COLO829 (cell line): ENCODE measurements at places on chromosomes 6 and 20.

GRCh38 chr6:90472716-90473115 lies 114.2 kb downstream of the MAP3K7 start:
- DNase-seq = no peak

- no peak for DNase-seq
Observed at GRCh38 chr6:15359335-15359862, 113.5 kb downstream of the JARID2 start.

GRCh38 chr20:59725476-59726280 lies 121.3 kb downstream of the PHACTR3 start:
- no peak for DNase-seq

GRCh38 chr6:108074057-108074358 lies 533 bp downstream of the OSTM1 start:
- no peak for DNase-seq

DNA sequence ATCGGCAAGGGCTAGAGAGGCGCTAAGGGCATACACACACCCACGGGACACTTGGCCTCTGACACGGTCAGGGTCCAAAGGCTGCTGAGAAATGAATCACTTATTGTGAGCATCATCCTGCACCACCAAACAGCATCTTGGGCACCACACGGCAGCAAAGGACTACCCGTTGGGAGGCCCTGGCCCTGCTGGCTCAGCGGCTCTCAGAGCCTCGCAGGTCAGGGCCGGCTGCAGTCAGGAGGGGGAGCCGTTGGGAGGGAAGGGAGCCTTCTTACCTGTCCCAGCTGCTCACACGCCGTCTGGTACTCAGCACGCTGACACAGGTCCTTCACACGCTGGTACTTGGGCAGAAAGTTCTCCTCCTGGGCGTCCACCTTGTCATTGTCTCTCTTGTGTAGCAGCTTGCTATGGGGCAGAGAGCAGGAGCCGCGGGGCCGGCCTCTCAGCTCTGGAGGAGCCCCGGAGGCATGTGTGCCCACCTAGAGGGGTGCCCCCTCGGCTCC lies 109.0 kb downstream of the SULF2 start:
- no peak for DNase-seq

- peak; percentile 42 for DNase-seq
Observed at GRCh38 chr6:99746261-99746895, 139.7 kb downstream of the PRDM13 start.

DNA sequence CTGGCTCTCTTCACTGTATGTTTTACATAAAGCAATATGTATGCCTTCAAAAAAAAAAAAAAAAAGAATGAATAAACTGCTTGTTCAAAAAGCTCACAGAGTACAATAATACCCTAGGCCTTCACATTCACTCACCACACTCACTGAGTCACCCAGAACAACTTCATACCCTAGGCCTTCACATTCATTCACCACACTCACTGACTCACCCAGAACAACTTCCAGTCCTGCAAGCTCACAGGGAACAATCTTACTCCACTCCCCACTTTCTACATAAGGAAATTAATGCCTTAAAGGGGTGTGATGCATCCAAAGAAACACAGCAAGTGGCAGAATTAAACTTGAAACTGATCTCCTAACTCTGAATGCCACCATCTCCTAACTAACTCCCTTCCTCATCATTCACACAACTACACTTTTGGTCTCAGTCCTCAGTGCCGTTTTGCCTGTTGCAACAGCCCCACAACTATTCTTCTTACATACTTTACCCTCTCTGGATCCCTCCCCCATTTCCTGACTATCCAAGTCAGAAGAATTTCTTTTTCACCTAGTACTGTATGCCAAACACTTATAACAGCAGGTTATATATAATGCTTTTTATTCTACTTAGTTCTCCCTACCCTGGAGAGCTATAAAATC lies 34.2 kb downstream of the NHSL1 start:
- peak; percentile 46 for DNase-seq

- DNase-seq = no peak
Observed at GRCh38 chr20:58233393-58233792, 4.9 kb upstream of the ANKRD60 start.

DNA sequence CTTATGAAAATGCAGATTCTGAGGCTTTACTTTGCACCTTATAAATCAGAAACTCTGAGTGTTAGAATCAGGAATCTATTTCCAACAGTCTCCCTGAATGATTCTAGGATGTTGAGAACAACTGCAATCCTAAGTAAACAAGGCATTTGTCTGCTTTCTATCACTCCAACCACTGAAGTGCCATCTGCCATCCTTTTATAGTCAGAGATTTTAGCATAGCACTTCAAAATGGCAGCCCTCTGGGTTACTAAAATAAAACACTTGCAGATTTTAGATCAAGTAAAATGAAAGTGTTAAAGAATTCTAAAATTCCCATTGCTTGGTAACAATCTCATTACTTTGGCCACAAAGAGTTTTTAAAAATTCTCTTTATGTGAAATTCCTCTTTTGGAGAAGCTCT lies 258.9 kb downstream of the CD109 start:
- DNase-seq = no peak

DNA sequence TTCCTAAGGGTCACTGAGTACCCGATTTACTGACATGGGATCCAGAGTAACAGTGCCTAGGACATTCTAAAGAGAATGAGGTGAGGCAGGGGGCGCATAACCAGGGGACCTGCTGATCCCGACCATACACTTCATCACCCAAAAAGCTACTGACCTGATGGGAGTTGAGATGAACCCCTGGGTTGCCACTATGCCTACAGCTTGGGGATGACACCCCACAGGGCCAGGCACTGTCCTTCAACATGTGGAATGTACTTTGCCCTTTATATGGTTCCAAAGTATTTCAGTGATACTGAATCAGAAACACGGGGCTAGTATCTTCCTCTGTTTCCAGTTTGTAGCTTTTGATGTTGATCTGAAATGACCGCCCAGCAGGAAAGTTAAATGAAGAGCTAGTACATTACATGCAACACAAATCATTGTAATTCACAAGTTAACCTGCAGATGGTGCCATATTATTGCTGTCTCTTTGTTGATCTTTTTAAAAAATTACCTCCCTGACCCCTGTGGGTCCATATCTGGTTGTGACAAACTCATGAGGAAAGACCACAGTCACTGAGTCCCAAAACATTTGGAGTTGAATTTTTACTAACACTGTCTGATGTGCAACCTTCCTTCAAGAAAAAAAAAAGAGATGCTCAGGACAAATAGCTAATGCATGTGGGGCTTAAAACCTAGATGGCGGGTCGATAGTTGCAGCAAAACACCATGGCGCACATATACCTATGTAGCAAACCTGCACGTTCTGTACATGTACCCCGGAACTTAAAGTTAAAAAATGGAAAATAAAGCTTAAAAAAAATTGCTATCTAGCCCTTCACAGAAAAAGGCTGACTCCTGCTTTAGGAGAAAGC lies 42.7 kb upstream of the GCNT2 start:
- peak; percentile 79 for DNase-seq

- no peak for DNase-seq
Observed at GRCh38 chr20:18176318-18176785, 38.7 kb downstream of the KAT14 start.

DNA sequence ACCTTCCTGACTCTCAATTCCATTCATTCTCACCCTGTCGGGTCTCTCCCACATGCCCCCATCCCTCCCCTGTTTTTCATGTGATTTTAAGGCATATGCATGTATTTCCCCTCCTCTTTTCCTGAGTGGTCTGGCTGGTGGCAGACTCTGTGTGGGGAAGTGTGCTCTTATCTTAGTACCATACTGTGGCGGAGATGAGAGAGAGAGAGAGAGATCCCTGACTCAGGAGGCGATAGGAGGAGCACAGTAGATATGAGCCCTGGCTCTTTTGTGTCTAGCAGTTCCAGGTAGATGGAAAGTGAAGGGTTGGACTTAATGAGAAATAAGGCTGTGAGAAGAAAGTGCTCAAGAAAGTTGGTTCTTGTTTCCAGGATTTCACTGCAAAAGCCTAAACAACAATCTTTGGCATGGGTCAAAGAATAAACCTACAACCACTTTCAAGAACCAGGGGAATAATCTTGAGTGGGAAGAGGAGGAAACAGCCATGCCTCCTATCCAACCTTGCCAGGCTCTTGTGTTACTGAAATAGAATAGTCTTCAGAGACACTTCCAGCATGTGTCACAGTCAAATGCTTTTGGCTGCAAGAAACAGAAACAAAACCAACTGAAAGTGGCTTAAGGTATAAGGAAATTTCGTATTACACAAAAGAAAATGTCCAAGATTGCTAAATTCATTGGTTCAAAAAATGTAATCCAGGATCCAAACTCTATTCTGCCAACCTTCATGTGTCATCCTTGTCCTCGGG lies 123.8 kb upstream of the MYLIP start:
- DNase-seq = no peak

GRCh38 chr6:135170238-135170637 lies 10.9 kb upstream of the MYB start:
- DNase-seq = peak; percentile 42

GRCh38 chr6:73666393-73666792 lies 12.6 kb upstream of the SLC17A5 start:
- no peak for DNase-seq

DNA sequence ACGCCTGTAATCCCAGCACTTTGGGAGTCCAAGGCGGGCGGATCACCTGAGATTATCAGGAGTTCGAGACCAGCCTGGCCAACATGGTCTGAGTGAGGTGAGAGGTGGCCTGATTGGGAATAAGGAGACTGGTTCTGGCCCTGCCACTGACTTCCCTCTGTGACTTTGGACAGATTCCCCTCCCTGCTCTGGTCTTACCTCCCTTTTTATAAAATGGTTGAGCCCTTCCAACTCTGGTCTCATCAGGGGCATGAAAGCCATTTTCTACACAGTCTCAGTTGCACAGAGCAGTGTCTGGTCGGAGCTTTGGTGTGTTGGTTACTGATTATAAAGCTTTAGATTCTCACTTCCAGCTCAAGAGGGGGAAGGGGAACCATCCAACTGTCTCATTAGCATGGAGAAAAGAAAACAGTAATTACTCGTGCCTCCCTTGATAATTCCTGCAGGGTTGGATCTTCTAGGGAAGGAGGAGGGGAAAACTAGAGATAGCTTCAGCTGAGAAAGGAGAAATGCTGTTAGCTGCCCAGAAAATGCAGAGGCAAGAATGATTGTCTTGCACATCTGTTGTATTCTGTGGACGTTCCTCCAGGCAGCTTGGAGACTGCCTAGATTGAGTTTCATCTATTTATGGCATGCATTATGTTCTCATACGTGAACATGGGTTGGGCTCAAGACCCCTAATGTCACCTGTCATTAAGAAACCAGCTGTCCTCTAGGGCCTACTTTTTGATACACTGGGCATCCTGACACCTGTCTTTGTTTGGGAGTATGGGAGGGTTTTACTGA lies 30.4 kb downstream of the RALY start:
- DNase-seq = no peak

DNA sequence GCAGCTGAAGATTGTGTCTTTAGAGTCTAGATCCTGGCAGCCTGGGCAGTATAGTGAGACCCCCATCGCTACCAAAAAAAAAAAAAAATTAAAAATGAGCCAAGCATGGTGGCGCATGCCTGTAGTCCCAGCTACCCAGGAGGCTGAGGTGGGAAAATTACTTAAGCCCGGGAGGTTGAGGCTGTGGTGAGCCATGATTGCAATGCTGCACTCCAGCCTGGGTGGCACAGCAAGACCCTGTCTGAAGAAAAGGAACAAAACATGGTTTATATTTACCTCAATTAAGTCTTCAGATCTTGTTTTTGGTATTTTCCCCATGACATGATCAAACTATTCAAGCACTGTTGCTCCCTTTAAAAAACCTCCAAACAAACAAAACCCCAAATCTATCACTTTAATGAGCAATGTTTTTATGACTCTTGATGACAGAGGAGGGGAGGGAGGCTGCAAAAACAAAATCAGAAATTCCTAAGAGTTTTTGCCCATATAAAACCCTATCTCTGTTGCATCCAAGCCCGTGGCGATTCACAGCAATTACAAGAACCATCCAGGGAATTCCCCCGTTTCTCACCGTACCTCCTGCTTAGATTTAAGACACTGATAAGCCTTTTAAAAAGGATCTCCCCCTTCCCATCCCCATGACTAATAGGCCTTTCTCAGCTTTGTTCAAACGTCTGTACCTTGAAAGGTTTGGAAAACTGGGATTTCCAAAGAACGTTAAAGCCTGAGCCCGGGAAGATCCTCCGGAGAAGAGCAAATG lies 259.9 kb downstream of the BMP7 start:
- no peak for DNase-seq

DNA sequence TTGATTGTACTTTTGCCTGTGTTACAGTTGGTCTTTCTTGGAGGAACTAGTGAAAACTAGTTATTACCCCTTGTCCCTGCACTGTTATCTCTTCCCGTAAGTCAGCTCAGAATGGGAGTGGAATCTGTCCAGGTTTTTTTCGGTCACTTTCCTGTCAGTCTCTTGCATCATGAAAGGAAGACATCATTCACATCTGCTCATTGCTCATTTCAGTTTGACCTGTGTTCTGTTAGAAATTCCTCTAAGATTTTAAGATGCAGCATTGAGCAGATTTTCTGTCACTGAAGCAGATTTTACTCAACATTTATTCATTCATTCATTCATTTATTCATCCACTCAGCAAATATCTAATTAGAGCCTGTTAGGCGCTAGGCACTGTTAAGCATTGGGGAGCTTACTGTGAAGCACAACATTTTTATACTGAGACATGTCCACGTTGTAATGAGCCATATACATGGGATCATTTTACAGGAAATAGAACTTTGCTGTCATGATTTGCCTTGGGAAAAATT lies 33.1 kb upstream of the HINT3 start:
- DNase-seq = no peak

DNA sequence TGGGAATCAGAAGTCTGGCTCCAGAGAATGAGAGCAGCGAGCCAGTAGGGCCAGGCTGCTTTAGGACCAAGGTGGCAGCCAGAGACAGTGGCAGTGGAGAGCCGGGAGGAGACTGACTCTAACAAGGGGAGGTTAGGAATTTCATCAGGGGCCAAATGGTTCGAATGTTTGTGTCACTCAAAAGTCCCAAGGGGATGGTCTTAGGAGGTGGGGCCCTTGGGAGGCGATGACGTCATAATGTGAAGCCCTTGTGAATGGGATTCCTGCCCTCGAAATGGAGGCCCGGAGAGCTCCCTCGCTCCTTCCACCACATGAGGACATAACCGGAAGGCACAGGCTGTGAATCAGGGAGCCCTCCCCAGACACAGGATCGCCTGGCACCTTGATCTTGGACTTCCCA lies 299.7 kb downstream of the QKI start:
- DNase-seq = no peak

DNA sequence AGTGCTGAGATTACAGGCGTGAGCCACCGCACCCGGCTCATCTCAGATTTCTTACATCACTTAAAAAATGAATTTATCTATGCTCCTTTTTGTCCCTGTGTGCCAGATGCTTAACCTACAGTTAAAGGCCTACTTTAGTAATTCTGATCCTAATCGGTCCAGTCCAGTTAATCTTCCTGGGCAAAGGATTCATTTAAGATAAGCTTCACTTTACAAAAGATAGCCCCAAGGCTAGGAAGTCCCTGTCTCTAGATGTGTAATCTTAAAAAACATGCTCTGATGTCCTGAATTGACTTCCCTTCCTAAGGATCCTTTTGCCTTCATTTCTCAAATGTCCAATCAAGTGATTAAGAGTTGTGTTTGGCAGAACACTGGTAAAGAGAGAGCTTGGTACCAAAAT lies 68.4 kb upstream of the IPCEF1 start:
- DNase-seq = no peak

- no peak for DNase-seq
Observed at GRCh38 chr6:24910961-24911725, 24.6 kb downstream of the RIPOR2 start.

- peak; percentile 94 for DNase-seq
Observed at GRCh38 chr6:22828179-22829062, 259.1 kb downstream of the HDGFL1 start.

GRCh38 chr6:57226221-57226620 lies 4.1 kb upstream of the RAB23 start:
- peak; percentile 58 for DNase-seq

- DNase-seq = no peak
Observed at GRCh38 chr6:37673436-37673835, 24.2 kb downstream of the MDGA1 start.
